ENCODE measurements at places on chromosomes 2 and 18.

DNA sequence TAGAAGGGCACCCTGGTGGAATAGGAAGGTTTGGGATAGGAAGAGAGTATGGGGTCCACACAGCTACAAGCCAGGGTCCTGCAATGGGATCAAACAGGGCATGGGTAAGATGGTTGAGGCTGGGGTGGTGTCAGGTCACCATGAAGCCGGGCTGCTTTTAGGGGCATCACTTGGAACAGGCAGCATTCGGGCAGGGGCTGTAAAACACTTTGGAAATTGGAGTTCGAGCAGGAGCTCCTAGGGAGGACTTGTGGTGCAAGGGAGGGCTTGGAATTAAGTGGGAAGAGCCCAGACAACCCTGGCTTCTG is 47.1 kb upstream of the PLB1 start:
- peak overlapping the region; percentile 58 for H3K27ac ChIP-seq
- H3K4me1 ChIP-seq: peaks cover 3% of the 10 kb centered on the region
- no peak for DNase-seq
- H3K4me3 ChIP-seq: no peak overlapping the region

DNA sequence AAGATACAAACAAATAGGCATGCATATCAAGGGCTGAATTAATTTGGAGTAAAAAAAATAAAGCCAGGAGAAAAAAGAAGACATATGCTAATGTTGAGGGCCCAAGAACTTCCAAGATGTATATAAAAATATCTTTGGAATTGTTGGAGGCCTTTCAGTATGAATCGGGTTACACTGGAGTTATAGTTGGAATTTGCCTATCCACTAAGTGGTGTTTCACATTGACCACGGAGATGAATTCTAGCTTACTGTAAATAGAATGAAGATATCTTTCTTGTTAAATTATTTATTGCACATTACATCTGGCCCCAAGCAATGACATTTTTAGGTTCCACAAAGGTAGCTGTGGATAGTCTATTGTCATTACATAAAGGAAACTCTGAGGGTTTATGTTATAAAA is 38.5 kb upstream of the TRIB2 start:
- H3K27me3 ChIP-seq: no peaks in the 10 kb centered on the region
- DNase-seq: no peak
- H3K27ac ChIP-seq: no peak overlapping the region
- no peak overlapping the region for H3K4me3 ChIP-seq

DNA sequence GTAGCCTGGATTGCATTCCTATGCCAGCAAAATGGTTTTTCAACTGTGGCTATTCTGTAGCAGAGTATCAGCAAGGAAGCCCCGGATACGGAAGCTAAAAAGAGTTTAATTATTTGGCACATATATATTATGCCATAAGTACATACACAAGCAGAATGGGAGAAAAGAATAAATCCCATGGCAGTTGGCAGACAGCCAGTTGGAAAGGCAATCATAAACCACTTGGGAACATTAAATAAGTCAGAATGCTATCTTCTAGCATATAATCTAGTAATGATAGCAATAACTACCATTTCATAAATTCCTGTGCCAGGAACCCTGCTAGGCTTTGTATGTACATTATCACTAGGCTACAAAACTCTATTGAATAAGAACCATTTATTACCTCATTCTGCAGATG is 26.0 kb downstream of the GALNT5 start:
- H3K27me3 ChIP-seq: no peaks in the 10 kb centered on the region
- no peaks in the 10 kb centered on the region for H3K4me1 ChIP-seq
- no peak for DNase-seq

- H3K4me3 ChIP-seq: no peak overlapping the region
- H3K27ac ChIP-seq: peak overlapping the region; percentile 100
- peak; percentile 92 for DNase-seq
- peaks cover 38% of the 10 kb centered on the region for H3K4me1 ChIP-seq
- H3K36me3 ChIP-seq: no peaks in the 10 kb centered on the region
These were observed 6.8 kb downstream of the ZFP36L2 start for GRCh38 chr2:43219383-43220228.

GRCh38 chr2:35794796-35795450 is 560.7 kb upstream of the CRIM1 start:
- no peak overlapping the region for H3K4me3 ChIP-seq
- no peaks in the 10 kb centered on the region for H3K4me1 ChIP-seq
- no peak overlapping the region for H3K27ac ChIP-seq
- no peaks in the 10 kb centered on the region for H3K36me3 ChIP-seq
- no peak for DNase-seq
- no peaks in the 10 kb centered on the region for H3K27me3 ChIP-seq

DNA sequence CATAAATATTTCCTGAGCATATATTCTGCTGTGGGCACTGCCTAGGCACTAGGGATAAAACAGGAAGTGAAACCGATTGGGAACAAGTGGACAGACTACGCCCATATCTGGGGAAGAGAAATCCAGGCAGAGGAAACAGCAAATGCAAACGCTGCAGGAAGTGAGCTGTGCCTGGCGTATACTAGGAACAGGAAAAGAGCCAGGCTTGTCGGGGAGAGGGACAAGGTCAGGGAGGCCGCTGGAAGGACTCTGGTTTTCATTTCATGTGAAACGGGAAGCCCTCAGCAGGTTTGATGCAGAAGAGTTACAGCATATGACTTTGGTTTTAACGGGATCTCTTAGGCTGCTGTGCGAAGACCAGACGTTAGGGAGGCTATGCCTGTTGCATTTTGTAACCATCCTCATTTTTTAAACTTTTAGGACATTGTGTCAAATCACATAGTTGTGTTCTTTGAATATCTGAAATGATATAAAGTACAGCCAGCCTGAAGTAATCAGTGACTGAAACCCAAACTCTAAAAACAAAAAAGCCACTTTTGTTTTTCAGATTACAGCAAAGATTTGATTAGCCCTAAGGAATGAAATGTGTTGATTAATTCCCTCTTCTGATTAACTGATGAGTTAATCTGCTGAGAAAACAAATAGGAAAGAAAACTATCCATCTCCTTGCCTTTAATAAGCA is 110.2 kb upstream of the PIEZO2 start:
- H3K27ac ChIP-seq: no peak overlapping the region
- H3K4me3 ChIP-seq: no peak overlapping the region
- no peaks in the 10 kb centered on the region for H3K4me1 ChIP-seq
- H3K36me3 ChIP-seq: no peaks in the 10 kb centered on the region
- H3K27me3 ChIP-seq: no peaks in the 10 kb centered on the region

- H3K4me1 ChIP-seq: no peaks in the 10 kb centered on the region
- H3K4me3 ChIP-seq: no peak overlapping the region
- no peak for DNase-seq
- no peaks in the 10 kb centered on the region for H3K27me3 ChIP-seq
These were observed 164.1 kb upstream of the CELF4 start for GRCh38 chr18:37729716-37730115.

GRCh38 chr2:184201246-184201645 is 397.1 kb upstream of the ZNF804A start:
- H3K27me3 ChIP-seq: no peaks in the 10 kb centered on the region
- H3K4me3 ChIP-seq: no peak overlapping the region
- H3K27ac ChIP-seq: no peak overlapping the region
- no peaks in the 10 kb centered on the region for H3K36me3 ChIP-seq

DNA sequence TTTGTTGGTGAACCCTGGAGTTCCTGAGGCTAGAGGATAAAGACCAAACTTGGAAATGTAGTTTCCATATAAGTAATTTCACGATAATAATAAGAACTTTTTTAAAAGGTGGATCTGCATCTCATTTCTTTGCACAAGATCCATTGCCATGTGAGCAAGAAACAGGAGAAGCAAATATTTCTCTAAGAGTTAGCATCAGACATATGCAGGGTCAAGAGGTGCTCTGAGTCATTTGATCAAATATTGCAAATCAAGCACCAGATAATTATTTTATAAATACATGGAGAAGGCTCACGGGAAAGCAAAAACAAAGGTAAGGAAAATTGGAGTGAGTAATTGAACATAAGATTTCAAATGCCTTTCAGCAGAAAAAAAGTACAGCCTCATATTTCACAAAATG is 118.0 kb downstream of the DTNA start:
- H3K4me1 ChIP-seq: no peaks in the 10 kb centered on the region
- H3K27ac ChIP-seq: no peak overlapping the region
- DNase-seq: no peak
- no peaks in the 10 kb centered on the region for H3K36me3 ChIP-seq

DNA sequence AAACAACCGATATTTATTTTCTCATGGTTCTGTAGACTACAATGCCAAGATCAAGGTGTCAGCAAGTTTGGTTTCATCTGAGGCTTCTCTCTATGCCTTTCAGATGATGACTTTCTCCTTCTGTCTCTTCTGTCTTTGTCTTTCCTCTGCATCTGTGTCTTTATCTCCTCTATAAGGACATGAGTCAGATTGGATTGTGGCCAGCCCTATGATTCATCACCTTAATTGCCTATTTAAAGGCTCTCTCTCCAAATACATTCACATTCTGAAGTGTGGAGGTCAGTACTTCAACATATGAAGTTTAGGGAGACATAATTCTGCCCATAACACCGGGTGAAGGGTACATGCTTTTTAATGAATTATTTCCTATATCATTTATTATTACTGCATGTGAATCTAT is 71.2 kb upstream of the CNTNAP5 start:
- H3K4me3 ChIP-seq: no peak overlapping the region
- DNase-seq: peak; percentile 31
- no peaks in the 10 kb centered on the region for H3K4me1 ChIP-seq
- no peaks in the 10 kb centered on the region for H3K36me3 ChIP-seq

DNA sequence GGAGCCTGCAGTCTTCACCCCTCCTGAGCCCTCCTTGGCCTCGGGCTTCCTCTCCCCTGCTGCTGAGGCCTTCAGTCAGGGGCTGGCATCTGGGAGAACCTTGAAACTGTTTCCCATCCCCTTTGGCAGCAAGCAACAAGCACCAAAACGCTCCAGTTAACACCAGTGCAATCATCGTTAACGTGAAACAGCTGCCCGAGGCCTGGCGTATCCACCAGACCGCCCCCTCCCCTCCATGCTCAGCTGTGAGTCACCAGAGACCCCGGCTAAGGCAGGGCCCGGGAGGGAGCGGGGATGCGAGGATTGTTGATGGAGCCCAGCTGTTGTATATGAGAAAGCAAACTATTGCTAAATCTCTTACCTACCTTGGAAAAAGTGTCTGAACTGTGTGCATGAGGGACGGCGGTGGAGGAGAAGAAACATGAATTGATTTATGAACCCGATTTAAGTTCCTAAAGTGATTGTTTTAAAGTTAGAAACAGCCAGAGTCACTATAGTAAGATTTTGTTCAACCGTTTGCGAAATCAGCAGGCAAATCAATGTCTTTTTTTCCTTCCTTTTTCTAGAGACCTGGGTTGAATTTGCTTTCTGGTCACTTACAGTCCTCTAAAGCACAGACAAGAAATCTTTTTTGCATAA is 5.2 kb downstream of the ZFP36L2 start:
- no peaks in the 10 kb centered on the region for H3K27me3 ChIP-seq
- H3K36me3 ChIP-seq: no peaks in the 10 kb centered on the region
- H3K27ac ChIP-seq: peak overlapping the region; percentile 100
- peaks cover 38% of the 10 kb centered on the region for H3K4me1 ChIP-seq

DNA sequence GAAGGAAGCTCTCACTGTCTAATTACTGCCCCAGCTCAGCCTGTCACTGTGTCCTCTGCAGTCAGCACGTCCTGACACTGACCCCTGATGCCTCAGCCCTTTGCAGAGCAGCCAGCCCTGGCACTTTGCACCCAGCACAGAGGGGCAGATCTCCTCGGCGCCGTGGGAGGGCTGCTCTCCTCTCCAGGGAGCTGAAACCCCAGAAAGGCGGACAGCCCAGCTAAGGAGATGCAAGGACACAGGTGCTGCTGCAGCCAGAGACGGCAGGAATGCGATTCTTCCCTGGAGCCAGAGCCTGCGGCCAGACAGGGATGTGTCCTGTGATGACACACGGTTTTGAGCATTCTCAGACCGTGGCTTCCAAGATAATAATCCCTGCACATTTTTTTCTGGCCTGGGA is 34.5 kb upstream of the SIX3 start:
- DNase-seq: no peak
- H3K4me3 ChIP-seq: no peak overlapping the region
- H3K27ac ChIP-seq: no peak overlapping the region

DNA sequence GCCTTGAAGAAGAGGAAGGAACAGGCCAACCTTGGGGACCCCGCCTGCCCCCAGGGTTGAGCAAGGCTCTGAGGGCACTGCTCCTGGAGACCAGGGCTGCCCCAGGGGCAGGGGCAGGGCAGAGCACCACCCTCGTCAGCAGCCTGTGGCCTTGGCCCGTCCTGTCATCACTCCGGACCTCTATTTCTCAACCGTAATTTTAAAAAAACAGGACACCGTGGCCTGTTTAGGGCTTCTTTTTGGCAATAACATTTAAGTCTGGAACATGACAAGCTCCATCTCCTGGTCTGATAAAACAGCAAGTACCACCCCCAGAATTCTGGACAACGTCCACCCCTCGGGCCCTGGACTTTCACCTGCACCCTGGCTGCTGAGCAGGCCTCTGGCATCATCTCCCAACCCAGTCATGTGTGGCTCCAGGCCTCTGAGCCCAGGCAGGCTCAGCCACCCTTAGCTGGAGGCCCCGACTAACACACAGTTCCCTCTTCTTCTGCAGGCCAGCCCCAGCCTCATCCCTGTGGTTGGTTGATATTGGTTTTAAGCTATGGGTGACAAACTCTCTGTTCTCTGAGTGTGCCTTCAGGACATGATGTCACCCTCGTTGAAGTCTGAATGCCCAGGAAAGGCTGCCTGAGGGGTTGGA is 22.6 kb upstream of the ID2 start:
- H3K4me1 ChIP-seq: peaks cover 19% of the 10 kb centered on the region
- no peaks in the 10 kb centered on the region for H3K27me3 ChIP-seq
- H3K27ac ChIP-seq: no peak overlapping the region
- DNase-seq: no peak

- no peaks in the 10 kb centered on the region for H3K36me3 ChIP-seq
- no peak overlapping the region for H3K4me3 ChIP-seq
- H3K27me3 ChIP-seq: no peaks in the 10 kb centered on the region
- no peak for DNase-seq
- no peaks in the 10 kb centered on the region for H3K4me1 ChIP-seq
These were observed 233.9 kb downstream of the VAPA start for GRCh38 chr18:10147752-10148151.

- no peaks in the 10 kb centered on the region for H3K4me1 ChIP-seq
- H3K27me3 ChIP-seq: no peaks in the 10 kb centered on the region
- no peak overlapping the region for H3K27ac ChIP-seq
- no peak overlapping the region for H3K4me3 ChIP-seq
These were observed 41.3 kb upstream of the CCDC68 start for GRCh38 chr18:55000529-55000928.

Data from hepatocyte (in vitro differentiated cells).